Activated CD4-positive, alpha-beta memory T cell treated with anti-CD3 and anti-CD28 coated beads for 36 hours (primary cell): ENCODE measurements at places on chromosomes 1 and 21.

GRCh38 chr1:167057241-167057688 lies 32.9 kb downstream of the GPA33 start:
- DNase-seq = peak; percentile 65

DNA sequence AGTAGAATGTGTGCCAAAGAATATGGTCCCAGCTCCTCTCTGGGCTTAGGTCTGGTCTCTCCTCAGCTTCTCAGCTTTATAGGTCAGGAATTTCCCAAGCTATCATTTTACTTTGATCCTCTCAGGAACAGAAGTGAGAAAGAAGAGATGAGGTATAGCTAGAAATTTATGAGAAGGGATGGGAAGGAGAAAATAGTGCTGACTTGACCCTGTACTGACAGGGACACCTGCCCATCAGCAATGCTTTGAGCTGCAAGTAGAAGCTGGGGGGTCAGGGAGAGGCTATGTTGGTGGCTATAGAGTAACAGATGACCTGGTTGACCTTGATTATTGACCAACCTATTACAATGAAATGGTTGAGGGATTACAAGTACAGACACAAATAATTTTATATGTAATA lies 75.0 kb downstream of the XCL2 start:
- no peak for DNase-seq

GRCh38 chr1:179337942-179338560 lies 27.7 kb upstream of the AXDND1 start:
- no peak for DNase-seq

DNA sequence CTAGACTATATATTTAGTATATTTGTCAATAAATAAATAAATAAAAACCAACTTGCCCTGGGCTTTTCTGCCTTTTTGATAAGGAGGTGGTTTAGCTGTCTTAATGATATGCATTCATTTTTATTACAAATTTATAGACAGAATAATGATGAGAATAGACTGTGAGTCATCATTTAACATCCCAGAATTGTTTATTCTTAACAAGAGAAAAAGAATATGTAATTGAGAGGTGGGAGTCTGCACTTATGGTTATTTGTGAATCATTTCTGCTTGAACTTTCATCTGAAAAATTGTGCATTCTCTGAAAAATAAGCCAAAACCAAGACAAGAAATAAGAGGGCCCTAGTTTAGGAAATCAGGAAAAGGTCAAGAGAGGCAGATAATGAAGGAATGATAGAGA lies 326.2 kb downstream of the COL11A1 start:
- no peak for DNase-seq

DNA sequence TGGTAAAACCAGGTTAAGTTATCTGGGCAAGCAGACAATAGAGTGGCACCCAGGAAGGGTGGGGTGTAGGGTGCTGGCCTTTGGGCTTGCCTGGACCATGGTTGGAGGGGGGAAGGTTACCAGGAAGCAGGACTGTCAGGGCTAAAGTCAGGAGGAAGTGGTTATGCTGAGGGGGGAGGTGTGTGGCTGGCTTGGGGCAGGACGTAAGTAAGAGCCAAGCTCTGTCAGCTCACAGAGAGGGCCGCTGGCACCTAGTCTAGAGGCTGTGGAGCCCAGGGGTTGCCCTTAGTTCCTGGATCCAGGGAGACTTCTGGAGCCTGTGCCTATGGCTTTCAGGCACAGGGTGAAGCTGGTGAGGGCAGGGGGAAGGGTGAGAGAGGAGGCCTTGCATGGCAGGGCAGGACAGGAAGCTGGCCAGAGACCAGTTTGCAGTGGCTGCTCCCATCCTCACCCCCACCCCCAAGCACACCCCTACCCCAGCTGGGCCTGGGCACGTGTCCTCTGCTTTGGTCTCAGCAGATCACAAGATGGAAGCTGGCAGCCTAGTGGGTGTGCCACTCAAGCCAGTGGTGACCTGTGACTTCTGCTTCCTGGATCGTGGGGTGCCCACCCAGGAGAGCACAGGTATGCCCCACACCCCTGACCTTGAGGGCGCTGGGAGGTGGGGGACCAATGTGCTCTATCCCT lies 20.5 kb upstream of the SMYD3 start:
- DNase-seq = no peak
